PC-9 (cell line): ENCODE measurements at places on chromosomes 12 and 14. TPM values are rescaled to one million over a fixed set of nuclear protein-coding genes. Genes with fewer than 3 reads are reported as not detected.

The SLC8A3 gene
- total RNA-seq = not detected in 2 replicates

The ANO2 gene
- not detected in 2 replicates for total RNA-seq

GRCh38 chr14:70416725-70417349 lies at the start of gene SYNJ2BP:
TSS of gene SYNJ2BP (minus strand) at chr14:70417090. CDS start at chr14:70416963, 127 bp downstream.
- peak within 1 kb of the TSS; percentile 77 for H3K4me3 ChIP-seq
- H3K36me3 ChIP-seq = no peaks in the 10 kb centered on the region
- H3K27ac ChIP-seq = peak within 1 kb of the TSS; percentile 71
- peaks cover 15% of the 10 kb centered on the region for H3K4me1 ChIP-seq

The ITGB7 gene
- 2.4 and 3.3 TPM in 2 replicates for total RNA-seq

DNA sequence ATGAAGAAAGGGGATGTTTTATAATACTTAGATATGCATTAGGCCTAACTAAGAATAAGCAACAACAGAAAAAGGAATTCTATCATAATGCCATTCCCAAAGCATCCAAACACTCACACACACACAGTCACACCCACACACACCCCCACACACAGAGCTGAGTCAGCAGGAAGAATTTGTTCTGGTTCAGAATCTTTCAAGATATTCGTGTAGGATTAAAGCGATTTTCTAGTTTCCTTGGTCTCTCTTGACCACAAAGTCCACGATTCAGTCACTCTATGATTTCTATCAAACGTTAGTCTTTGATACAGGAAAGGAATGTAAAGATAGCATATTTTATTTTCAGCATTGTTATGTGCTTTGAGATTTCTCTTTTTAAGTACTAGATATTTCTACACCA lies 382.6 kb upstream of the DCN start:
- no peaks in the 10 kb centered on the region for H3K4me1 ChIP-seq
- H3K36me3 ChIP-seq = no peaks in the 10 kb centered on the region
- DNase-seq = no peak
- no peaks in the 10 kb centered on the region for H3K27me3 ChIP-seq
- no peak overlapping the region for H3K27ac ChIP-seq
- no peak overlapping the region for H3K4me3 ChIP-seq

- no peak overlapping the region for H3K4me3 ChIP-seq
- no peaks in the 10 kb centered on the region for H3K27me3 ChIP-seq
- H3K4me1 ChIP-seq = no peaks in the 10 kb centered on the region
- no peak for DNase-seq
- no peak overlapping the region for H3K27ac ChIP-seq
Observed at GRCh38 chr12:27868139-27868538, 88.1 kb upstream of the MANSC4 start.

The NKX2-1 gene
- total RNA-seq = not detected in 2 replicates

- no peaks in the 10 kb centered on the region for H3K4me1 ChIP-seq
- DNase-seq = no peak
- no peak overlapping the region for H3K4me3 ChIP-seq
- H3K27ac ChIP-seq = no peak overlapping the region
- H3K36me3 ChIP-seq = no peaks in the 10 kb centered on the region
Observed at GRCh38 chr12:11075642-11076041, 13.5 kb upstream of the TAS2R46 start.

The MYO1H gene
- total RNA-seq = not detected in 2 replicates

The BICDL1 gene
- 14.4 and 18.6 TPM in 2 replicates for total RNA-seq

- H3K4me3 ChIP-seq = no peak overlapping the region
- peaks cover 46% of the 10 kb centered on the region for H3K4me1 ChIP-seq
- no peak overlapping the region for H3K27ac ChIP-seq
- no peaks in the 10 kb centered on the region for H3K27me3 ChIP-seq
Observed at GRCh38 chr12:67531501-67531900, 117.0 kb upstream of the DYRK2 start.

DNA sequence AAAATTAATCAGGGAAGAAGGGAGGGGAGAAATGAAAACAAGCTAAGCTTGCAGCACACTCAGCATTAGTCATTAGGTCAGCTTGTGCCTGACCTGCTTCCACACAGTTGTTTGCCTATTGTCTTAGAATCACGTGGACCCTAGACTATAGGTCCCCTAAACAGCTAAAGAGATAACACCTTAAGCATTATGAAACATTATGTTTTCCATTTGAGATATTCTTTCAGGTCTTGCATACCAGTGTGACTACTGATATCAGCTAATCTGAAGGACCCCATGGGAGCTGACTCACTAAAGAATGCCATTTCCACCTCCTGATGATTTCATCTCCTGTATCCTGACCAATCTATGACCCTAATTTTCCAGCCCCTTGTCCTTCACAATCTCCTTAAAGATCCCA lies 154.1 kb upstream of the FUT8 start:
- peak overlapping the region; percentile 98 for H3K27ac ChIP-seq
- no peak overlapping the region for H3K4me3 ChIP-seq
- no peaks in the 10 kb centered on the region for H3K36me3 ChIP-seq
- no peaks in the 10 kb centered on the region for H3K27me3 ChIP-seq
- H3K4me1 ChIP-seq = peaks cover 63% of the 10 kb centered on the region

DNA sequence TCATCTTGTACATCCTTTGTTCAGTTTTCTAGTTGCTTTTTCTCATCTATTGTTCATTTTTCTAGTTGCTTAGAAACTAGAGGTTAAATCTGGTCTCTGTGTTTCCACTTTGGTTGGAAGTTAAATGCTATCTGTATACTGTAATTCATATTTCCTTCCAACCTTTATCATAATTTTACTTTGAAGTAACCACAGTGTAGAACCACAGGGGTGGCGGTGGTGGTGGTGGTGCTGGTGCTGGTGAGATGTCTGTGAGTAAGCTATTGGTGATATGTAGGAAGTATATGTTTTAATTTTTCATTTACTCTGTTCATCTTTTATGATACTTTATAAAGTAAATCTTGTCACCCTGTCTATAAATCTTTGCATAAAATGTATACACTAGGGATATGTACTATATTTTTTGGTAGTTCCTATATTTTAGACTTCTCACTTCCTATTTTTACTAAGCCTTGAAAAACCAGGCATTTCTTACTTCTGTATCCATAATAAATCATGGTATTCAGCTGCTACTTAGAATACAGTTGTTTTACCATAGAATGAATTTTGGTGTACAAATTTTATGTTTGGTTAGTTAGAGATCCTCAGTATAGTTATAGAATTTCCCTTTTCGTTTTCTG lies 31.9 kb downstream of the CCDC91 start:
- no peak for DNase-seq
- no peak overlapping the region for H3K27ac ChIP-seq
- H3K27me3 ChIP-seq = no peaks in the 10 kb centered on the region
- H3K4me3 ChIP-seq = no peak overlapping the region
- H3K4me1 ChIP-seq = no peaks in the 10 kb centered on the region
- H3K36me3 ChIP-seq = no peaks in the 10 kb centered on the region

DNA sequence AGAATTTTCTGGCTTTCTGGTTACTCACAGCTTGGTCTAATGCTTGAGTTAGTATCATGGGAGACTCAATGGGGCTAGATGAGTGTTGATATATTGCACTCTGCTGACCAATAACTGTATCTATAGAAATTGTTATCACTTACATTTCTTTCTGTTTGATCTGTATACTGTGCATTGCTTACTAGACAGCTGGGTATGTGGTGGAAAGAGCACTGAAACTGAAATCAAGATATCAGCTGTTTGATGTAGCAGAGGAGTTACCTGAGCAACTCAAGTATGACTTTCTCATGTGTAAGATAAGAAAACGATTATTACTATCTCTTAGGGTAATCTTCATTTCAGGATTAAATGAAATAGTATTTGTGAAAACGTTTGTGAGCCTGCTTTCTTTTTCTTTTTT lies 183.0 kb downstream of the SLC15A5 start:
- H3K4me3 ChIP-seq = no peak overlapping the region
- DNase-seq = no peak
- H3K36me3 ChIP-seq = no peaks in the 10 kb centered on the region
- no peak overlapping the region for H3K27ac ChIP-seq
- H3K4me1 ChIP-seq = no peaks in the 10 kb centered on the region

- H3K27ac ChIP-seq = no peak overlapping the region
- no peak for DNase-seq
- no peaks in the 10 kb centered on the region for H3K36me3 ChIP-seq
- H3K27me3 ChIP-seq = no peaks in the 10 kb centered on the region
- H3K4me1 ChIP-seq = peaks cover 30% of the 10 kb centered on the region
- H3K4me3 ChIP-seq = no peak overlapping the region
Observed at GRCh38 chr12:47281667-47282171, 202.0 kb upstream of the AMIGO2 start.

- no peaks in the 10 kb centered on the region for H3K27me3 ChIP-seq
- H3K27ac ChIP-seq = no peak overlapping the region
- no peaks in the 10 kb centered on the region for H3K4me1 ChIP-seq
- H3K36me3 ChIP-seq = no peaks in the 10 kb centered on the region
- H3K4me3 ChIP-seq = no peak overlapping the region
Observed at GRCh38 chr12:30952015-30952414, 25.5 kb downstream of the TSPAN11 start.

DNA sequence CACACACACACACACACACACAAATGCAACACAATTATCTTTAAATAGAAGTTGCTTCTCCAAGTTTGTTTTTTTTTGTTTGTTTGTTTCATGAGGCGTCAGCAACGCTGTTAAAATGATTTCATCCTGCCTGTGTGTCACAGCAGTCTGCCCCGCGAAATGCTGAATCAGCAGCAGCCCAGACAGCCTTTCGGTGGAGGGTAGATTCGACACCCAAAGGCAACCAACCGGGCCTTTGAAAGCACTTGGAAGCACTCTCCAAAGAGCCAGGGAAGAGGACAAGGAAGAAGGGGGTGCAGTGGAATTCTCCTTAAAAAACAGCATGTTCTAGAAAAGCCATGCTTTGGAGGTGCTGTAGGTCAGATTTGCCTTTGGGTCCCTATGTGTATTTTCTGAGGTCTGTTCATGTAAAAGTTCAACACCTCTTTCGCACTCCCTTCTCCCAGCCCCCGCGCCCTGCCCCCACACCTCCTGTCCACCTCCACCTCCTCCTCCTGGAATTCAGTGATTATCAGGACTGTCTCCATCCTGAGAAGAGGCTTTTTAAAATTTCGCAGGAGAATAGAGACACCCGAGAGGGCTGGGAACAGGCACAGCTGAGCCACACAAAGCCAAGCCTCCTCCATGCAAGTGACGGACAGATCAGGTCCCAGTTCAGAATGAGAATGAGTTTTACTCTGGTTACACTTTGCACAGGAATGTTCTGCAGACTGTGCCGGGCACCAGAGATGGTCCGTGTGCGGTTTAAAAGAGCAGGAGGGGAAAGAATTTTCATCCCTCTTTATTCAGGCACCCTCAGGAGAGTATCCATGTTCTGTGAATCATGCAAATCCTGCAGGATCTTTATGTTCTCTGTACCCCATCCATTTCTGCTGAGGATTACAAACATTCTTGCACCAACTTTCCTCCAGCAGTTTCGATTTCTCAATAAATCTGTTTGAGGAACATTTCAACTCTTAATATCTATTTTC lies 177.9 kb downstream of the ETV6 start:
- no peak overlapping the region for H3K27ac ChIP-seq
- no peak for DNase-seq
- H3K36me3 ChIP-seq = peaks cover 8% of the 10 kb centered on the region; the same call in 1 of the 2 replicates
- no peaks in the 10 kb centered on the region for H3K27me3 ChIP-seq

DNA sequence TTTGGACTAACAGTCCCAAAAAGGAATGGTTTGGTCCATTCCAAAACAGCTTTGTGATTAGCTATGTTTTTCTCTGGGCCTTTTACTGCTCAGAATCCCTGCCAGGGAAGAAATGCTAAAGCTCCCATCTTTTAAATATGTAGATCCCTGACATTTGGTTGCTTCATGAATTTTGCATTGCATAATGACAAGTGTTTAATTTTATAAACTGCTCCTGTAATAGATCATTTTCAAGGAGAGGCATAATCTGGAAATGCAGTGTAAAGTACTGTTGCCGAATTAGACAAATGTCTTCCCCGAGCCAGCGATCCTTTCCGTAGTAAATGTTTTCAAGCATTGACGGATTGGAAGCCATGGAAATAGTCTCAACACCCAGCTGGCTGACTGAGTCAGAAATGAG lies 291.3 kb upstream of the PRKD1 start:
- no peaks in the 10 kb centered on the region for H3K36me3 ChIP-seq
- no peak for DNase-seq
- H3K4me3 ChIP-seq = no peak overlapping the region
- no peak overlapping the region for H3K27ac ChIP-seq

GRCh38 chr12:388541-389141 lies 479 bp downstream of the KDM5A start:
- DNase-seq = peak; percentile 7
- H3K4me3 ChIP-seq = peak overlapping the region; percentile 88
- H3K4me1 ChIP-seq = peaks cover 25% of the 10 kb centered on the region

The CIDEB gene
- not detected in 2 replicates for total RNA-seq

DNA sequence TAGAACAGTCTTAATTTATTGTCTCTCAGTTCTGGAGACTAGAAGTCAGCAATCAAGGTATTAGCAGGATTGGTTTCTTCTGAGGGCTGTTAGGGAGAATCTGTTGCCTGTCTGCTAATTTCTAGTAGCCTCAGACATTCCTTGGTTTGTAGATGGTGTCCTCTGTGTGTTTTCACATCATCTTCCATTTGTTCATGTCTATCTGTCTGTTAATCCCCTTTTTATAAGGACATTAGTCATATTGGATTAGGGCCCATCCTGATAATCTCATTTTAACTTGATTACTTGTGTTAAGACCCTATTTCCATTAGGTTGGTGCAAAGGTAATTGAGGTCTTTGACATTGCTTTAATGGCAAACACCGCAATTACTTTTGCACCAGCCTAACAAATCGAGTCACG lies 34.3 kb downstream of the TBC1D15 start:
- no peak overlapping the region for H3K27ac ChIP-seq
- no peak overlapping the region for H3K4me3 ChIP-seq
- peaks cover 10% of the 10 kb centered on the region; the same call in 1 of the 2 replicates for H3K4me1 ChIP-seq

DNA sequence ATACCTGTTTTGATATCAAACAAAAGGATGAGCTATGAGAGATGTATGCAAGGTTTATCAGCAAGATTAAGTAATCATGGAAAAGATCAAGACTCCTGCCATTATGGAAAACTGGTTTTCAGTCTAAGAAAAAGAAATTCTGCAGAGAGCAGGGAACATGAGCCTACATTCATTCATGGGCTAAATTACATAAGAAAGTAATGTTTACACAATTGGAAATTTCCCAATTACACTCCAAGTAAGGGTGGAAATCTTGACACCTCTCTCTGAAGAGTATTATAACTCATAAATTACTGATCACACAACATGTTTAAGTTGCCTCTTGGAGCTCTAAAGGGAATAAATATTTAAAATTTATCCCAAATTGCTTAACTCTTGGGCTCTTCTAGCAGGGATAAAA lies 206.2 kb downstream of the SLC6A15 start:
- no peak overlapping the region for H3K4me3 ChIP-seq
- no peaks in the 10 kb centered on the region for H3K36me3 ChIP-seq
- H3K27me3 ChIP-seq = no peaks in the 10 kb centered on the region
- no peaks in the 10 kb centered on the region for H3K4me1 ChIP-seq
- DNase-seq = no peak

The FOXG1 gene
- not detected in 2 replicates for total RNA-seq

The OR4E2 gene
- not detected in 2 replicates for total RNA-seq

The PRIMA1 gene
- total RNA-seq = not detected in 2 replicates

DNA sequence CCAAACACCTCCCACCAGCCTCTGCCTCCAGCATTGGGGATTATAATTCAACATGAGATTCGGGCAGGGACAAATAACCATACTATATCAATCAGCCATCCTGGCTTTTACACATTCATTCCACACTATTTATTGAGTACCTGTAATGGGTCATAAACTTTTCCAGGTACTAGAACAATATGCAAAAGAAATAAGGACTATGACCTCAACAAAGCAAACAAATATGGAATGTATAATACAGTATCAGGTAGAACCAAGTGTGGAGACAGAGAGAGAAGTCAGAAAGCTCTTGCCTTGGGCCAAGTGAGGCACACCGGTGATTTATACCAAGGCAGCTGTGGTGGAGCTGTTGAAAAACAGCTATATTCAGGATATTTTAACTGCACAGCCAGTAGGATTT lies 116.3 kb downstream of the TSPAN8 start:
- H3K27me3 ChIP-seq = no peaks in the 10 kb centered on the region
- no peak overlapping the region for H3K4me3 ChIP-seq
- H3K36me3 ChIP-seq = no peaks in the 10 kb centered on the region
- no peaks in the 10 kb centered on the region for H3K4me1 ChIP-seq
- H3K27ac ChIP-seq = no peak overlapping the region

The CLEC2B gene
- 3.4 and 3.9 TPM in 2 replicates for total RNA-seq
